ENCODE measurements at places on chromosomes 11 and 22. TPM values are rescaled to one million over a fixed set of nuclear protein-coding genes. Genes with fewer than 3 reads are reported as not detected.

DNA sequence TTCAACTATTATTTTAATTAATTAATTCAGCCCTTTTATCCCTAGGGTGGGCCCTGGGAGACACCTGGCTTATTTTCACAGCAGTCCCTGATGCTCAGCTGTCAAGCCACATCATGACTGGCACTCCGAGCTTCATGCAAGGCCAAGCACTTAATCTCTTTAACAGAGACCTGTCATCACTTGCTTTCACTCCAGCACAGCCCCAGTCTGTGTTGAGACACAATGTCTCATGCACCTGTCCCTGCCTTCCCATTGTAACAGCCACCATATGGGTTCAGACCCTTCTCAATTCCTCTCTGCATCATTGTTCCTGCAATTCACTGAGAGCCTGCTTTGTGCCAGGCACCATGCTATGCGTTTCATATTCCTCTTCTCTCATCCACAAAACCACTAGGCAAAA lies 222.2 kb upstream of the TENM4 start:
- no peak overlapping the region for H3K4me3 ChIP-seq
- H3K36me3 ChIP-seq, result no peaks in the 10 kb centered on the region
- DNase-seq, result no peak
- no peaks in the 10 kb centered on the region for H3K27me3 ChIP-seq
- H3K4me1 ChIP-seq, result no peaks in the 10 kb centered on the region

DNA sequence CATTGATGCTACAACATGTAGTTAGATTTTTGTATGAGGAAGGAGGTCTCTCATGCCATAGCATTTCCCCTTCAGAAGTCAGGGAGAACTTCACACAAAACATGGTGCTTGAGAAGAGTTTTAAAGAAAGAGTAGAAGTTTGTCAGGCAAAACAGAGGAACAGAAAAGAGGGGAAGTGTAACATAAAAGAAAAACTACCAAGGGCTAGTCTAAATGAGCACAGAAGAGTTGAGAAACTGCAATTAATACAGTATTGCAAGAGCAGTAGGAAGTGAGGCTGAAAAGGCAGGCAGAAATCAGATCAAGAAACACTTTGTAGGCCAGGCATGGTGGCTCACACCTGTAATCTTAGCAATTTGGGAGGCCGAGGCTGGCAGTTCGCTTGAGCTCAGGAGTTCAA lies 61.0 kb downstream of the FAM168A start:
- H3K27ac ChIP-seq, result no peak overlapping the region
- no peaks in the 10 kb centered on the region for H3K36me3 ChIP-seq
- no peak overlapping the region for H3K4me3 ChIP-seq
- DNase-seq, result no peak
- no peaks in the 10 kb centered on the region for H3K27me3 ChIP-seq

DNA sequence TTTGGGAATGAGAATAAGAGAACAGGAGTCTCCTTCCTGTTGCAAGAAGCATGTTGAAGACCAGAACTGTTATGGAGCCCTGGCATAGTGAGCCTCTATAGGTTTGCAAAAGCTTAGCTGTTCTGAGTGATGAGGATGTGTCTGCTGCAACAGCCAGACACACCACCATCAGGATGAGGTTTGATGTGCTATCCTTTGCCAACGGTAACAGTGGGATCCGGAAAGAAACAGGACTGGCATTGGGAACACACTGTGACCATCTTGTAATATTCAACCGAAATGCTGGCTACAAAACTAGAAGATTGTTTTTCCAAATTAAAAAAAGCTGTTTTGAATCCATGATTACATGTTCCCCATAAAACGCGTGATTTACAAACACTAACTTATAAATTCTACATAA lies 117.0 kb downstream of the ME3 start:
- H3K4me3 ChIP-seq, result no peak overlapping the region
- H3K27me3 ChIP-seq, result no peaks in the 10 kb centered on the region
- H3K4me1 ChIP-seq, result peaks cover 15% of the 10 kb centered on the region
- H3K36me3 ChIP-seq, result no peaks in the 10 kb centered on the region
- no peak for DNase-seq

- H3K36me3 ChIP-seq, result no peaks in the 10 kb centered on the region
- H3K4me3 ChIP-seq, result no peak overlapping the region
- no peaks in the 10 kb centered on the region for H3K4me1 ChIP-seq
- no peak for DNase-seq
- no peak overlapping the region for H3K27ac ChIP-seq
- H3K27me3 ChIP-seq, result no peaks in the 10 kb centered on the region
Measured at GRCh38 chr11:116224154-116224888, 548.5 kb downstream of the BUD13 start.

Gene METTL15
- total RNA-seq, result 8.4 TPM

Gene FAM180B
- total RNA-seq, result not detected

Gene SCGB1A1
- not detected for total RNA-seq

DNA sequence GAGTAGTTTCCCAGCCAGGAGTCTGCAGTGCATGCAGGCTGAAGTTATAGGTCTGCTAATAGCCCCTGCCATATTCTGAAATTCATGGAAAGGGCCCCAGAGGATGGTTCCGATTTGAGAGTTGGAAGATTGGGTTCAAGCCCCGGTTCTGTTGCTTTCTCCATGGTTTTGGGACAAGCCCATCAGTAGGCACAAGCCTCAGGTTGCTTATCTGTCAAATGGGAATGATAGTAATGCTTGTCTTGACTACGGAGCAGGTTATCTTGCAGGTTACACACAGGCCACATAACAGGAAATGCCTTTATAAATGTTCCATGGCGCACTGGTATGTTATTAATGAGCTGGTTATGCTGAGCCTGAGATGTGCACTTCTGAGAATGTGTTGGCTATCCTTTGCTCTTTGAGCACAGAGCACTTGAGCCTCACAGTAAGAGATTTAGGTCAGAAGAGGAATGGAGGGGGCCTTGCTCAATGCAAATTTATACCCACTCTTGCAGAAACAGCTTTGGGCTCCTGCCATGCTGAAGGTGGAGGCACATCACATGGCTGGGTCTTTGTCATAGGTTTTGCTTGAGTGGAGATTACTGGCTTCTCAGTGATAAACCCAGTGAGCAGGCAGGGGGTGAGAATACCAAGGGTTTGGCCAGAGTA lies 47.1 kb downstream of the ZNRF3 start:
- no peak for DNase-seq
- no peak overlapping the region for H3K4me3 ChIP-seq
- H3K27ac ChIP-seq, result no peak overlapping the region
- H3K36me3 ChIP-seq, result no peaks in the 10 kb centered on the region
- peaks cover 25% of the 10 kb centered on the region for H3K4me1 ChIP-seq

Gene MS4A3
- total RNA-seq, result not detected

- H3K4me3 ChIP-seq, result peak overlapping the region; percentile 86
- DNase-seq, result no peak
- H3K27ac ChIP-seq, result no peak overlapping the region
- H3K27me3 ChIP-seq, result no peaks in the 10 kb centered on the region
- no peaks in the 10 kb centered on the region for H3K36me3 ChIP-seq
- H3K4me1 ChIP-seq, result peaks cover 9% of the 10 kb centered on the region
Measured at GRCh38 chr22:35400501-35400790, 506 bp downstream of the MCM5 start.

GRCh38 chr22:46491946-46492345 lies 45.5 kb downstream of the CELSR1 start:
- H3K36me3 ChIP-seq, result no peaks in the 10 kb centered on the region
- H3K27me3 ChIP-seq, result no peaks in the 10 kb centered on the region
- no peak overlapping the region for H3K4me3 ChIP-seq
- H3K4me1 ChIP-seq, result no peaks in the 10 kb centered on the region
- no peak overlapping the region for H3K27ac ChIP-seq

GRCh38 chr11:8665222-8665621 lies 17.2 kb downstream of the TRIM66 start:
- no peak for DNase-seq
- no peak overlapping the region for H3K27ac ChIP-seq
- no peak overlapping the region for H3K4me3 ChIP-seq
- H3K27me3 ChIP-seq, result no peaks in the 10 kb centered on the region
- peaks cover 6% of the 10 kb centered on the region for H3K36me3 ChIP-seq
- no peaks in the 10 kb centered on the region for H3K4me1 ChIP-seq

- H3K27ac ChIP-seq, result no peak overlapping the region
- H3K4me1 ChIP-seq, result no peaks in the 10 kb centered on the region
- H3K36me3 ChIP-seq, result no peaks in the 10 kb centered on the region
- no peaks in the 10 kb centered on the region for H3K27me3 ChIP-seq
- no peak overlapping the region for H3K4me3 ChIP-seq
- DNase-seq, result no peak
Measured at GRCh38 chr11:132864811-132865576, 667.3 kb downstream of the OPCML start.

- no peaks in the 10 kb centered on the region for H3K27me3 ChIP-seq
- H3K4me3 ChIP-seq, result peak within 1 kb of the TSS; percentile 95
- H3K36me3 ChIP-seq, result no peaks in the 10 kb centered on the region
- H3K4me1 ChIP-seq, result peaks cover 6% of the 10 kb centered on the region
- DNase-seq, result peak; percentile 71
- peak within 1 kb of the TSS; percentile 90 for H3K27ac ChIP-seq
Measured at GRCh38 chr11:64358907-64359711, at the start of gene RPS6KA4. RPS6KA4 (plus strand) TSS chr11:64359162; CDS start chr11:64359236, 74 bp downstream.

Gene BRSK2
- total RNA-seq, result 0.47 TPM

Gene TMPRSS4
- total RNA-seq, result not detected

DNA sequence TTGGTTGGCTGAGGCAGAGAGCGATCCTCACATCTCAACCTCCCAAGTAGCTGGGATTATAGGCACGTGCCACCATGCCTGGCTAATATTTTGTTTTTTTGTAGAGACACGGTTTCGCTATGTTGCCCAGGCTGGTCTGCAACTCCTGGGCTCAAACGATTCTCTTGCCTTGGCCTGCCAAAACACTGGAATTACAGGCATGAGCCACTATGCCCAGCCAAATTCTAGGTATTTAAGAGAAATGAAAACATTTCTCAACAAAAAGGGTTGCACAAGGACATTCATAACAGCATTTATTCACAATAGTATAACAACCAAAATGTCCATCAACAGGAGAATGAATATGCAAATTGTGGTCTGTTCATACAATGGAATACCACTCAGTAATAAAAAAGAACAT lies 31.7 kb upstream of the RBX1 start:
- H3K4me1 ChIP-seq, result no peaks in the 10 kb centered on the region
- H3K27me3 ChIP-seq, result no peaks in the 10 kb centered on the region
- no peak overlapping the region for H3K4me3 ChIP-seq

Gene NEFH
- total RNA-seq, result 0.54 TPM

DNA sequence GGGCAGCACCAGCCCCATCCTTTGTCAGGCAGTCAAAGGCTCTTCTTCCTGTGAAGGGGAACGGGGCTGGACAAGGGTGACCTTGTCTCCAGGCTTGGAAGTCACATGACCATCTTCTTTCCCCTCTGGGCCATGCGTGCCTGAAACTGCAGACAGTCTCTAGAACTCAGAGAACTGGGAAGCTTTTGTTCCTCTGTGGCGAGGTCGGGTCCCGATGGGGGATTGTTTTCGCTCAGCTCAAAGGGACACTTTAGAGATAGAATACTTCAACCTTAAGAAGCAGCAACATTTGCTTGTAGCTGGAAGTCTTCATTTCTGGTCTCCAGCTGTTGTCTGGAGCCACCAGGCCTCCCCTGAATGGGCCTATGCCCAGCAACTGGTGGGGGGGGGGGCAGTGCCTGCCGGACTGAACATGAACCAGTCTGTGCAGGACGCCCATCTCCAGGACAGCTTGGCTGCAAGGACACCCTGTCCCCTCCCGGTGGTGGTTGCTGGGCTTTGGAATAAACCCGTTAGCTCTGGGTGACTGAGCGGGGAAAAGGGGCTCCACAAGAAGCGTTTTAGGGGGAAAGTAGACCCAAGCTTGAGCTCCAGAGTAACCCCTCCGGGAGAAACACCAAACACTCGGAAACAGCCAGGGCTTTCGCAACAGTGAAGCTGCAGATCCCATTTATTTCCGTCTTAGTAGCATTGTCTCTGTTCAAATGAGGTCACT lies 55.7 kb upstream of the EMID1 start:
- no peaks in the 10 kb centered on the region for H3K27me3 ChIP-seq
- DNase-seq, result peak; percentile 64
- H3K4me1 ChIP-seq, result peaks cover 44% of the 10 kb centered on the region
- H3K4me3 ChIP-seq, result no peak overlapping the region
- H3K36me3 ChIP-seq, result no peaks in the 10 kb centered on the region

- H3K4me3 ChIP-seq, result no peak overlapping the region
- no peaks in the 10 kb centered on the region for H3K4me1 ChIP-seq
- H3K36me3 ChIP-seq, result no peaks in the 10 kb centered on the region
- DNase-seq, result no peak
- H3K27ac ChIP-seq, result no peak overlapping the region
- H3K27me3 ChIP-seq, result no peaks in the 10 kb centered on the region
Measured at GRCh38 chr11:126588630-126589491, 233.4 kb downstream of the ST3GAL4 start.

GRCh38 chr11:10898003-10898762 lies 40.3 kb upstream of the ZBED5 start:
- H3K27ac ChIP-seq, result peak overlapping the region; percentile 91
- no peaks in the 10 kb centered on the region for H3K27me3 ChIP-seq
- H3K36me3 ChIP-seq, result peaks cover 4% of the 10 kb centered on the region
- peak overlapping the region; percentile 67 for H3K4me3 ChIP-seq
- peaks cover 49% of the 10 kb centered on the region for H3K4me1 ChIP-seq

- no peaks in the 10 kb centered on the region for H3K27me3 ChIP-seq
- no peaks in the 10 kb centered on the region for H3K4me1 ChIP-seq
- no peaks in the 10 kb centered on the region for H3K36me3 ChIP-seq
- no peak for DNase-seq
- no peak overlapping the region for H3K27ac ChIP-seq
Measured at GRCh38 chr22:48423481-48423911, 1404.2 kb downstream of the BRD1 start.

- DNase-seq, result no peak
- H3K4me1 ChIP-seq, result no peaks in the 10 kb centered on the region
- H3K27me3 ChIP-seq, result no peaks in the 10 kb centered on the region
Measured at GRCh38 chr11:74937696-74938475, 11.0 kb downstream of the XRRA1 start.

DNA sequence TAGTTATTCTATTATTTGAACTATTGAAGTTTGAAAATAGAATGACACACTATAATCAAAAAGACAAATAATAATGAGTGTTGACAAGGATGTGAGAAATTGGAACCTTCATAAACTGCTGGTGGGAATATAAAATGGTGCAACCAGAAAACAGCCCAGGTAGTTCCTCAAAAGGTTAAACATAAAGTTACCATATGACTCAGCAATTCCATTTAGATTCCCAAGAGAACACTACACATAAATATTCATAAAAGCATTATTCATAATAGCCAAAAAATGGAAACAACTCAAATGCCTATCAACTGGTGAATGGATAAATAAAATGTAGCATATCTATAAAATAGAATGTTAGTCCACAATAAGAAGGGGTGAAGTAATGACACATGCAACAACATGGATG lies 21.7 kb downstream of the CCDC73 start:
- H3K27me3 ChIP-seq, result no peaks in the 10 kb centered on the region
- no peak overlapping the region for H3K4me3 ChIP-seq
- no peaks in the 10 kb centered on the region for H3K36me3 ChIP-seq
- no peak overlapping the region for H3K27ac ChIP-seq
- DNase-seq, result no peak

All from psoas muscle (tissue), 8 donors.